ENCODE measurements at places on chromosomes 7 and 10.

GRCh38 chr10:129814681-129815646, 149.1 kb downstream of the EBF3 start:
- DNase-seq = no peak

DNA sequence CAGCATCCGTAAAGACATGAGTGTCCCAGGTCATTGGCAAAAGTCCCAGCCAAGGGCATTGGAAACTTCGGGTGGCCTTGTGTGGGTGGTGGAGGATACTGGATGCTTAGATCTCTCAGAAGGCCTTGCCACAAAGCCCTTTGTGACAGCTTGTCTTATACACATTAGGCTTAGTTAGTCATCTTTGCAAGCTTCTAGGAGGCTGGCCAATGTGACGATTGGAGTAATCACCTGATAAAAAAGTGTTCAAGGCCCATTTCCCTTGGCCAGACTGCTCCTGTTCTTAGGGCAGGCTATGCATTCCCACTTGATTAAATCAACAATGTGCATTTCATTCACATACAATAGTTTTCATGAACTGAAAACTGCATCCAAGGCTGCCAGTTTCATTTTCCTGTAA, 26.9 kb downstream of the NPS start:
- DNase-seq = no peak

GRCh38 chr7:26202019-26202990, 760 bp downstream of the CBX3 start:
- DNase-seq = peak; percentile 25

DNA sequence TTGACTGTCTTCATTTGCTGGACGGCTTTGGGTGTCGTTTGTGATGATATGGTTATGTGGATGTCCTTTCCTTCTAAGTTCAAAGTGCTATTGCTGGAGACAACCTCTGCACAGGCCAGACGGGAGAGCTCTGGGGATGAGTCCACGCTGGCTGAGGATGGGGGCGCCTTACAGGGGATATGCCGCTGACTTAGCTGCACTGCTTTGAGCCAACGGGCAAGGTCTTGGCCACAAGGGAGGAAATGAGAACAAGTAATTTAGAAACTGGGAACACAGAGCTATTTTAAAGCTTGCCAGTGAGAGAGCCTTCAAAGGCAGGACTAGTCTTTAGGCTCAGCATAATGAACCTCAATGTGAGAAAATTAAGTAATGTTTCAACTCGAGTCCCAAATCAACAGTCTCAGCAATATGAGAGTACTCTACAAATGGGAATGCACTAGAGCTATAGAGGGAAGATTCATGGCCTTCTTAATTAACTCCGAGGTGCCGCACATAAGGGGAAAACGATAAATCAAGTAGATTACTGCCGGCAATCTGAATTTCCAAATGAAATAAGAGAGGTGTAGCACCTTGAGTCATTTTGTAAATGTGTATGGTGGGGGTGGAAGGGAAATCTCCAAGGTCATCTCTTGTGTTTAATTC, 209.3 kb downstream of the JAZF1 start:
- no peak for DNase-seq

DNA sequence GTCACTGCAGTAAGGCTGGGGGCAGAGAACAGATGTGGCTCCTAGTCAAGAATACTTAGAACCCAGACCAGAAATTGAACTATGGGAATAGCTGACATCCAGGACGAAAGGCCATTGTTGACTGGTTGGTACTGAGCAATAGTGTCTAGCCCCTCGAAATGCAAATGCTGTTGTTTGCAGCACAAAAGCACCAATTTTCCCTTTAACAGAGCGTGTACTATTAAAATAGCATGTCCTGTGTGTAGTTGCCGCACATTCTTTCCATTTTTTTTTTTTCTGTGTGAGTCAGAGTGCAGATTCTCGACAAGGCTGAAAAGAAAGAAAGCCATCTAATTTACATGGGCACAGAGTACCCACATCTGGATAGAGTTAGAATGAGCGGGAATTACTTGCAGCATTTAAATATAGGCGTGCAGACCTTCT, 302.4 kb downstream of the PTEN start:
- no peak for DNase-seq

DNA sequence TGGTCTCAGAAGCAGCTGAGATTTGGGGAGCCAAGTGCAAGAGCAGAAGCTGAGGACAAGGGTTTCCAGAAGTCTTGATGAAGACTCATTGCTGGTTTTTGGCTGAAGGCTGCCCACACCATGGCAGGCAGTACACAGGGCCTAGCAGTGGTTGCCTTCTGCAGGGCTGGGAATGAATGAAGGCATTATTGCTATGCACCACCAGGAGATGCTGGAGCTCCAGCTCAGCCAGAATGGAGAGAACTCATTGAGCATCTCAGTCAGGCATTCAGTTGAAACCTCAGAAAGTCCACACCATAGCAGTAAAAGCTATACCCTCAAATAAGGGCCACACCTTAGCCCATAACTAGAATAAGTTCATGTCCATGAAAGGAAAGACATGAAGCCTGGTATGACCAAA, 190.5 kb downstream of the DPP6 start:
- DNase-seq = no peak

DNA sequence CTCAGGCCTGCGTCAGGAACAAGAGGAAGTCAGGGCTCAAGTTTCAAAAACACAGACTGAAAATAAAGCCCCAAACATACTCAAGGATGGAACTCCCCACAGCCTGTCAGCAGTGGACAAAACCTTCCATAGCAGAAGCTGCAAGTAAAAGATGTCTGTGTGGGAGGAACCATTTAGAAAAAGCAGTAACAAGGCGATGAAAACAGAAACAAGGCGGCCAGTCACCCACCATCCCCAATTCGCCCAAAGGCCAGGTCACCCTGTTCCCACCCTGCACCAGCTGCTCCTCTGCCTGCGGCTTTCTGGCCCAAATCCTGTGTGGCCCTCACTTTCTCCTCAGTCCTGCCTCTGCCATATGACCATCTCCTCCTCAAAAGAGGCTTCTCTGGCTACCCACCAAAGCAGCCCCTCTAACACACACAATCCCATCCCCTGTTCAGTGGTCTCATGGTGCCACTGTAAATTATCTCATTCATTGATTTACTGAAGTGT, 27.8 kb downstream of the KCNMA1 start:
- no peak for DNase-seq

- no peak for DNase-seq
Measured at GRCh38 chr10:25813511-25813910, 120.5 kb upstream of the MYO3A start.

DNA sequence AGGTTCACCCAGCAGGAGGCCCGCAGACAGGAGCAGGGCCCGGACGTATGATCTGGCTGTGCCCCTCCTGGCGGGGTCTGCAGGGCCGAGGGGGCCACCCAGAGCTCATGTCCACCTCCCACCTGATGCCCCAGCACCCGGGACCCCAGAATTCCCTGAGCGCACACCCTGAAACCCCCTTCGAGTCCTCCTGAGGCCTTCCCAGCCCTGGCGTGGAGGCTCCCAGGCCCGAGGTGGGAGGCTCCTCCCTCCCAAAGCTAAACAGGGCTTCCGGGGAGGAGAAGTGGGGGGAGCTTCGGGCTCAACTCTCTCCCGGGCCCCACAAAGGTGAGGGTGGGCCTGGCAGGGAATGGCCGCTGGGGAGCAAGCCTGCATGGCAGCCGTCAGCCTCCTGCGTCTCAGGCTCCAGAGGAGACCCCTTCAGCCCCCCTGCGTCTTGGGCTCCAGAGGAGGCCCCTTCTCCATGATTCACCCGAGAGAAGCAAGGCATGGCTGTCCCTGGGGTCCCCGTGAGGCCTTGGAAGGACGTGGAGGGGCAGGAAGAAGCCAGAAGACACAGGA, 30.2 kb downstream of the MICALL2 start:
- DNase-seq = no peak

Data from T-helper 17 cell (primary cell).